Fibroblast of villous mesenchyme (primary cell): ENCODE measurements at places on chromosomes 12 and 14. TPM values are rescaled to one million over a fixed set of nuclear protein-coding genes. Genes with fewer than 3 reads are reported as not detected.

Gene GYS2
- not detected in 2 replicates for total RNA-seq

Gene TMEM233
- total RNA-seq, result not detected in 2 replicates

Gene SLCO1C1
- under 0.01 and 0.32 TPM in 2 replicates for total RNA-seq

Gene PTPN6
- total RNA-seq, result not detected in 2 replicates

Gene EXD2
- 16.8 and 18.6 TPM in 2 replicates for total RNA-seq

Gene TMEM229B
- total RNA-seq, result 0.43 and 0.64 TPM in 2 replicates

Gene TRMT5
- total RNA-seq, result 11.0 and 16.0 TPM in 2 replicates

GRCh38 chr14:92704821-92705220 lies 43.6 kb downstream of the LGMN start:
- DNase-seq, result no peak

DNA sequence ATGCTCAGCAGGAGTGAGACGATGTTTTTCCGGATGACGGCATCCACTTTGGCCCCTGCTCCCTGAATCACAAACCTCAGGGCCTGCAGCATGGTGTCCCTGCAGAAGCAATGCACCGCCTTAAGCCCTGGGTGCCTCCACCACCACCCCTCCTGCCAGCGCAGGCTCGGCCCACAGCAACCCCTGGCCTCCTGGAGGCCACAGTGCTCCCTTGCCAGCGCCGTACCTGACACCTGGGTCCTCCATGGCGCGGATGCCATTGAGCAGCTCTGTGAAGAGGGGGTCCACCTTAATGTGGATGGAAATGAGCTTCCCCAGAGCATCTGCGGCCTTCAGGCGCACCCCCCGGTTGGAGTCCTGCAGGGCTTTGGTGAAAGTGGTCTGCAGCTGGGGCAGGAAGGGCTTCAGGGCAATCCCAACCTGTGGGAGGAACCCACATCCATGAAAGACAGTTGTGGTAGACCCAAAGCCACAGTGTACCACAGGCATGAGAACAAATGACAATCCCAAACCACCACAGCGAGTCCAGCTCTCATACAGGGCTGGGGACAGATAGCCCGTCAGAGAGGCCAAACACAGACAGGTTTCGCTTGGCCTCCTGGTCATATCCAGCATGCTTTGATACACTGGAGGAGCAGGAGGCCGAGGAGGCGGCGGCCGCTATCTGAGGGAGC lies 17.9 kb upstream of the RAB35 start:
- DNase-seq, result no peak

DNA sequence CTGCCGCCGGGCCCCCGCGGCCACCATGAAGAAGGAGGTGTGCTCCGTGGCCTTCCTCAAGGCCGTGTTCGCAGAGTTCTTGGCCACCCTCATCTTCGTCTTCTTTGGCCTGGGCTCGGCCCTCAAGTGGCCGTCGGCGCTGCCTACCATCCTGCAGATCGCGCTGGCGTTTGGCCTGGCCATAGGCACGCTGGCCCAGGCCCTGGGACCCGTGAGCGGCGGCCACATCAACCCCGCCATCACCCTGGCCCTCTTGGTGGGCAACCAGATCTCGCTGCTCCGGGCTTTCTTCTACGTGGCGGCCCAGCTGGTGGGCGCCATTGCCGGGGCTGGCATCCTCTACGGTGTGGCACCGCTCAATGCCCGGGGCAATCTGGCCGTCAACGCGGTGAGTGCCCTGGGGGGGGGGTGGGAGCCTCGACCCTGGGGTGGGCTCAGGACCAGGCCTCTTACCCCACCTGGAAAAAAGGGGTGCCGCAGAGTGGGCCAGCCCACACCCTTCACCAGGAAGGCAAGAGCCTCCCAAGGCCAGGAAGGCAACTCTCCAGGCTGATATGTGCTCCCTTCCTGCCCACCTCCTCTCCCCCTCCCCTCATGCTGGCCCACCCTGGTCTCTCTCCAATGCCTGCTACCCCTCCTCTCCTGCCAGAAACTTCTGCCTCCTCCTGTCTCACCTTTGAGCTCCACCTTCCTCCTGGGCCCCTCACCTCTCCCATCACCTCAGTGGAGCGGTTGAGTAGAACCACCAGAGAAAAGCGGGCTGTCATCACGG lies 507 bp downstream of the AQP5 start:
- DNase-seq, result no peak

GRCh38 chr14:57883061-57883460 lies 17.2 kb upstream of the SLC35F4 start:
- no peak for DNase-seq

DNA sequence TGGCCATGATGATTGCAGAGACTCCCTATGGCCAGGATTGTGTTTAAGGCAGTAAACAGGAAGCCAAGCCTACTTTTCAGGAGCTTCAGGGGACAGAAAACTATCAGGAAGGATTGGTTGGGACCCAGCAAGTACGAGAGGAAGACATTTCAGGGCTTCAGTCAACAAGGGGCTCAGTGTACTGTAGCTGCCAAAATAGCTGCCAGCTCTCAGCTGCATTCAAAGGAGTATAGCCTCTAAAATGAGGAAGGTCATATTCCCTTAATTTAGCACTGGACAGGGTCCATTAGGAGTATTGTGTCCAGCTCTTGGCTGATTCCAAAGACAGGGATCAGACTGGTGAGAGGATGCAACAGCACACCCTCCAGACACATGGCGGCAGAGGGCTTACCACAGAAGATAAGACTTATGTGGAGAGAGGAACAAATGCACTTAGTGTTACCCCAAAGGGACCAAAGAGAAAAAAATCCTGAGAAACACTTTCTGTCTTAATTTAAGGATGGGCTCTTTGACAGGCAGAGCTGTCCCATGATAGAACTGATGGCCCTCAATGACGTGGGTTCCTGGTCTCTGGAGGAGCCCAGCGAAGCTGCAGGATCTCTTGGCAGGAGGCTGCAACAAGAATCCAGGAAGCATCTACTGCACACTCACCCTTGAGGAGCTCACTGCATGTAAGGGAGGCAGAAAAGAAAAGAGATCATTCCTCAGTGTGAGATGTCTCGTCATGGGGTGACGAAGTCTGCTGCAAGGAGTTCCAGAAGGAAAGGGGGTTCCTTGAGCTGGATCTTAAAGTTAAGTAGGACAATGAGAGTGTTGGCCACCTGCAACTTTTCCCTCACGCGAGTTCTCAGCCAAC lies 14.8 kb downstream of the BDKRB1 start:
- no peak for DNase-seq

DNA sequence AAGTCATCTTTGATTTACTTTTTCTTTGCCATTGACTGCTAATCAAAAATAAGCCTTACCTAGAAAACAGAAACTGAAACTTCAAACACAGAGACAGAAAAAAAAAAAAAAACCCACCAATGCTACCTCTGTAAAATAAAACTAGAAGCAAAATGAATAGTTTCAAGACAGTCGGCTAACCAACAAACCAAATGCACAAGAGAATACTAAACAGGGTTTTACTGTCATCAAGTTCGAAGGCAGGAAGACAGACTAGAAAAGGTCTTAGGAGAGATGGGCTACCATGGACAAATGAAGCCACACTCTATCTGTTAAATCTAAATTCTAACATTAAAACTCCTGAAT lies 59.5 kb downstream of the SEL1L start:
- no peak for DNase-seq

- no peak for DNase-seq
Observed at GRCh38 chr14:102272392-102272791, 32.6 kb downstream of the MOK start.

- peak; percentile 36 for DNase-seq
Observed at GRCh38 chr12:49059299-49060171, 1.1 kb downstream of the KMT2D start.
